Activated T-helper 2 cell treated with anti-CD3 and anti-CD28 coated beads, Interferon-gamma antibody, Interleukin-2, Interleukin-4, amounts not matched to agents 10 μg/mL and 5 μg/mL and 100 μg/mL, durations not matched to agents 14 hours and 24 hours and 36 hours (primary cell): ENCODE measurements at places on chromosomes 7 and 10.

DNA sequence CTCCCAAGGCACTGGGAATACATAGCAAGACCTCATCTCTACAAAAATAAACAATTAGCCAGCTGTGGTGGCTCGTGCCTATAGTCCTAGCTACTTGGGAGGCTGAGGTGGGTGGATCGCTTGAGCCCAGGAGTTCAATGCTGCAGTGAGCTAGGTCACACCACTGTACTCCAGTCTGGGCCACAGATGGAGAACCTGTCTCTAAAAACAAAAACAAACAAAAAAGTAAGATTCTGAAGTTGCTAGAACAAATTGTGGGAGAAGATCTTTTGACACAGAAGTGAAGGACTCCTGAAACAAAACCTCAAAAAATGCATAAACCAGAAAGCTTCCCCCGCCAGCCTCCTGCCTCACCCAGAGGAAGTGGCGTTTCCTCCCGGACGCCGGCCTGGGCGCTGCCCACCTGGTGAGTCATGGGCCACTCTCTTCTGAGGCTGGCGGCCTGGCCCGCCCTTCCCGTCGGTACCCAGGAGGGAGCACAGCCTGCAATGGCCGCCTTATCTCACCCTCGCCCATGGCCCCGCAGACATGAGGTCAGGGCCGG is 25.4 kb upstream of the ELN start:
- no peak overlapping the region for H3K4me3 ChIP-seq
- peak overlapping the region; percentile 1 for H3K27ac ChIP-seq
- no peak for DNase-seq
- H3K4me1 ChIP-seq, result peaks cover 7% of the 10 kb centered on the region

DNA sequence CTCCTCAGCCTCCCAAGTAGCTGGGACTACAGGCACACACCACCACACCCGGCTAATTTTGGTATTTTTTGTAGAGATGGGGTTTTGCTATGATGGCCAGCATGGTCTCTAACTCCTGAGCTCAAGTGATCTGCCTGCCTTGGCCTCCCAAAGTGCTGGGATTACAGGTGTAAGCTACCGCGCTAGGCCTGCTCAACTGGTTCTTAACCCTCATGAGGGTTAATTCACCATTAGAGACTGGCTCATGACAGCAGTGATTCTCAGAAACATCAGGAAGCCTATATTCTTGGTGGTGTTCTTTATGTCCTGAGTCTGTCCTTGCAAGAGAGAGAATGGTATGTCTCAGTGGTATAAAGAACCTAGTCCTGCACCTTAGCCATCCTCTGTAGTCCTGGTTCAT is 10.4 kb upstream of the NT5C2 start:
- no peak overlapping the region for H3K4me3 ChIP-seq
- H3K27ac ChIP-seq, result no peak overlapping the region
- peaks cover 1% of the 10 kb centered on the region for H3K27me3 ChIP-seq
- no peaks in the 10 kb centered on the region for H3K36me3 ChIP-seq
- DNase-seq, result no peak

DNA sequence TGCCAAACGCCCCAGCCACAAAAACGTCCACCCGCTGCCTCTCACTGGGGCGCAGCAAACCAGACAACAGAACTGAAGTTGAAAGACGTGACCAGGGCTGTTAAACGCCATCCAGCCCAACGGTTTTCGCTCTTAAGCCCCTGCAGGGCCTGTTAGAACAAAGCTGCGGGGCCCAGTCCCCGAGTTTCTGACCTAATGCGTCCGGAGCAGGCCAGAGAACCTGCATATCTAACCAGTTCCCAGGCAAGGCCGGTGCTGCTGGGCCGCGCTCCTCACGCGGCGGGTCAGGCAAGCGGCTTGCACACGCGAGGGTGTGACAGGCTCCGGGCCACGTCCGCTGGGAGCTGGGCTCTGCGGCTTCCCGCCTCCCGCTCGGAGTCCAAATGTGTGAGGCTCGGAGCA is 87.0 kb downstream of the PTPRN2 start:
- no peaks in the 10 kb centered on the region for H3K36me3 ChIP-seq
- no peaks in the 10 kb centered on the region for H3K27me3 ChIP-seq
- no peak for DNase-seq
- no peak overlapping the region for H3K4me3 ChIP-seq
- no peak overlapping the region for H3K27ac ChIP-seq

DNA sequence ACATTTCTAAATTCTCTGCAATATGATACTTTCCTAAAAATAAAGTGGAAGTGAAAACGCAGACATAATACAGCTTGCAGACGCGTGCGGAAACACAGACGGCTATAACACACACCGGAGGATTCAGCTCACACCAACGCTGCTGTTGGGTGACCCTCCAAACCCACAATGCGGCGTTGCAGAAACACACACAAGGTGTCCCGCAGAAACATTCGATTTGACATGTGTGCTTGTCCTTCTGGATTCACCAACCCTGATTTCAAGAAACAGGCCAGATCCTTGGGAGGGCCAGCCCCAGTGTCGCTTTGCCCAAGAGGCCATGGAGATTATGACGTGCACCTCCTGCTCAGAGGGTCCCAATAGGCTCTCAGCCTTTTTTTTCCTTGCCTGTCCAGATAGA is 136.7 kb upstream of the TCERG1L start:
- no peaks in the 10 kb centered on the region for H3K36me3 ChIP-seq
- H3K27ac ChIP-seq, result no peak overlapping the region
- H3K4me1 ChIP-seq, result no peaks in the 10 kb centered on the region
- DNase-seq, result no peak
- H3K4me3 ChIP-seq, result no peak overlapping the region

- H3K36me3 ChIP-seq, result peaks cover 4% of the 10 kb centered on the region
- peak overlapping the region; percentile 85 for H3K4me3 ChIP-seq
- DNase-seq, result peak; percentile 33
- H3K4me1 ChIP-seq, result peaks cover 41% of the 10 kb centered on the region
Observed at GRCh38 chr7:158863611-158864506, 7.5 kb downstream of the DYNC2I1 start.

- no peaks in the 10 kb centered on the region for H3K4me1 ChIP-seq
- H3K4me3 ChIP-seq, result no peak overlapping the region
- no peaks in the 10 kb centered on the region for H3K36me3 ChIP-seq
- H3K27me3 ChIP-seq, result peaks cover 4% of the 10 kb centered on the region
Observed at GRCh38 chr7:155124706-155125105, 54.6 kb downstream of the HTR5A start.

DNA sequence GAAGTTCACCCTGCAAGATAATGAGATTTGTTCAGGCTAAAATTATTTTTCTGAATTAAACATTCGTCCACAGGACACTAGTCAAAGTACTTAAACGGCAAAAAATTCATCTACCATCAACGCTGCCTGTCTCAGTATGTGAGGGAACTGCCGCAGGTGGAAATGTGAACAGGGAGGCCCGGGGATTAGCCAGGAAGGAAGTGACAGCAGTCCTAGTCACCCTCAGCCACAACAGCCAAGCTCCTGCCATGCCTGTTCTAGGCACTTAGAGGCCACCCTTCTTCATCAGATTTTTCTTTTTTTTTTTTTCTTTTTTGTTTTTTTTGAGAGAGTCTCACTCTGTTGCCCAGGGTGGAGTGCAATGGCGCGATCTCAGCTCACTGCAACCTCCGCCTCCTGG is 9.4 kb downstream of the NUDT5 start:
- H3K4me3 ChIP-seq, result no peak overlapping the region
- H3K4me1 ChIP-seq, result peaks cover 27% of the 10 kb centered on the region
- H3K27ac ChIP-seq, result peak overlapping the region; percentile 64
- no peaks in the 10 kb centered on the region for H3K27me3 ChIP-seq
- peaks cover 70% of the 10 kb centered on the region for H3K36me3 ChIP-seq

DNA sequence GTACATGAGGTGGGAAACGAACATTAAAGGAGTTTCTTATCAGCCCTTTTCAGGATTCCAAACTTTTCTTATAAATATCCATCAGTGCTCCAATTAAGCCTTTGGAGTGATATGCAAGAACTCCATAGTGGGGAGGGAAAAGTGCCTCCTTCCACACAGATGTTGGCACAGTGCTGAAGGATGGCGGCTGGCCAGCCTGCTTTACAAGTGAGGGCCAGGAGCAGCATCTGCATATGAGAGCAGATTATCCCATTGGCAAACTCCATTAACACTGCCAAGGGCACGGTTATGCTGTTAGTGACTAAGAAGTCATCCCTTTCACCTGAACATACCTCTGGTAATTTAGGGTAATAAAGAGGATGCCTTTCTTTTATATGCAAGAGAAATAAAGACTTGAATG is 543.1 kb downstream of the CNTNAP2 start:
- DNase-seq, result no peak
- peaks cover 6% of the 10 kb centered on the region for H3K4me1 ChIP-seq
- no peaks in the 10 kb centered on the region for H3K36me3 ChIP-seq
- H3K4me3 ChIP-seq, result no peak overlapping the region
- no peaks in the 10 kb centered on the region for H3K27me3 ChIP-seq
- H3K27ac ChIP-seq, result no peak overlapping the region
